ENCODE measurements at places on chromosomes 7 and 10. TPM values are rescaled to one million over a fixed set of nuclear protein-coding genes. Genes with fewer than 3 reads are reported as not detected.

GRCh38 chr10:78222096-78222790, 188.6 kb downstream of the RPS24 start:
- no peak for DNase-seq

DNA sequence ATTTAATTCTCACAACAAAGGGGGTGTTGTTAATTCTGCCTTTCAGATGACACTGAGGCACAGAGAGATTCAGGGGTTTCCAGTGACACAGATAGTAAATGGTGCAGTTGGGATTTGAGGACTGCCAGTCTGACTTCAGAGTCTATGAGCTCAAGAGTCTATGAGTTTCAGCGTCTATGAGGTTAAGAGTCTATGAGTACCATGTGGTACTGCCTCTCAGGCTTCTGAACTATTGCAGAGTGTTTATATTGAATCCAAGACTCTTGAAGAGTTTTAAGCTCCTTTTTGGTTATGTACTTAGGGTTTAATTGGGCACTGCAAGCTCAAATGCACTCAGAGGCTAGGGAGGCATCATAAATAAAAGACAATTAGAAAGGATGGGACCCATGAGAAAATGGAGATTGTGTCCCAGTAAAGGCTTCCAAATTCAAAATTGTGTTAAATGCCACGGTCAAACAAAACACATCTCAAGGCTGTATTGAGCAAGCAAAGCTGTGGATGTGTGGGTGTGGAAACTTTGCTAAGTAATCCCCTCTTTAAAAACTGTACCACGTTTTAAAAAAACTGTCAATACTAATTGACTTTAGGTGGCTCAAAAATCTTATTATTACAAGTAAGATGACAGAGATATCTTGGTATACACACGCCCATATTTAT, 123.9 kb upstream of the FAM171A1 start:
- DNase-seq, result no peak

DNA sequence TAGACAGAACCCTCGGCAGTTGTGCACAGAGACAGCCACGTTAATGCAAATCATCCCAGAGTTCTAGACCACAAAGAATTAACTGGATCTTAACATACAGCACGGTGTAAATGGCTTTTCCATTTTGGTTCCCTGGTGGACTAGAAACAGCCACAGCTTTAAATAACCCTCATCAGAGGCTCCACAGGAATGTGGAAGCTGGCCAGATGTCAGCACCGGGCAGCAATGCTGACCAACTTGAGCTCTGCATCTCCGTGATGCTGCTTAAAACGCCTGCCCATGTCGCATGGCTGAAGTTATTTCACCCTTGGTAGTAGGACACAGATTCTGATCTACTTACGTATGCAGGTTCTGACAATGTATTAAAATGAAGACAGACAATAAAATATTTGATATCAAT, 24.5 kb downstream of the RSU1 start:
- no peak for DNase-seq

- DNase-seq, result no peak
Measured at GRCh38 chr10:48235501-48235900, 39.0 kb downstream of the FRMPD2 start.

DNA sequence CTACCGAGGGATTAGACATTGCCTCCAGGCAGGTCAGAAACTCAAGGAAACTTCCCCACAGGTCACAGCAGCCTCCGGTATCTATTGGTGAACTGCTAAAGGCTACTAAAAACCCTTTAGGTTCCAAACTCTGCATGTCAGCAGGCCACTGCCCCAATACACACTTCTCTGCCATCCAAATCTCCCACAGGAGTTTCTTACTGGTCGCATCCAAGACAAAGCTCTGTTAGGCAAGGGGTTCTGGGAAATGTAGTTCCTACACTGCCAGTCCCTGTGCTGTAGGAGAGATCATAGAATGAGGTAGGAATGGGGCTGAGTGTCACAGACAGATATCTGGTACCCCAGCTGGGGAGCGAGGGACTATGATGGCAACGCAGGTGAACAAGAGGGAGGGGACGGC, 757.0 kb upstream of the C7orf33 start:
- no peak for DNase-seq

GRCh38 chr10:61120805-61121204, 176.8 kb upstream of the RHOBTB1 start:
- no peak for DNase-seq

GRCh38 chr10:47370015-47370767, 13.9 kb downstream of the ZNF488 start:
- no peak for DNase-seq

DNA sequence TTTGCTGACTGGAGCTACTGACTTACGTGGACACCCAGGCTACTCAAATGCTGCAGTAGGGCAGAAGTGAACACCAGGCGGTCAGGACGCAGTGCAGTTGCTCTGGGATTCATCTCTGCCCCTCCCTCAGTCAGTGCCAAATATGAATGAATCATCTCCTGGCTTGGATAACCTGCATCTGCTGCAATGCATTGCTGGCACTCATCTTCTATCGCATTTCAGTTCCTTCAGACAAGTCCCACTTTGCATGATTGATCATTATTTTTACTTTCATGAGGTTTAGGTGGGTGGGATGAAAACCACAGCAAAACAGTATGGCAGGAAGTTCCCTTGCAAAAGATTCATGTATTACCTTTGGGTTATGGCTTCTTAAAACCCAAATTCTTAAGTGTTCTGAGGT, 224.6 kb upstream of the NRP1 start:
- peak; percentile 75 for DNase-seq

DNA sequence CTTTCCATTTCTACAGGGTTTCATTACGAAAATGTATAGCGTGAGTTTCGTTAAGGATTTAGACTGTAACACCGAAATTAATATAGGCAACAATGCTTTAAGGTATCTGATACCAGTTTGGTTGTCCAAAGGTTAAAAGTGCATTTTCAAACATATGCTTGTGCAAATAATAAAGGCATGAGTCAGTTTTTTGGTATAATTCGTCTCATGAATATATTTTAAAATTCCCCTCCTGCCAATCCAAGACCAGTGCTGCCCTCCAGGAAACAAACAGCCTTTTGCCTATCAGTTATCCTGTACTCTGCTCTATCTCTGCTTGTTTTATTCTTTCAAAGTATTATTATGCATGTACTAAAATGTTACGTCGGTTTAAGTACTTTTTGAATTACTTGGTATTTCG, 2.0 kb downstream of the LCOR start:
- DNase-seq, result no peak

GRCh38 chr10:89164080-89164479, 43.0 kb downstream of the CH25H start:
- no peak for DNase-seq

- no peak for DNase-seq
Measured at GRCh38 chr7:74283858-74284447, 5.3 kb upstream of the CLIP2 start.

DNA sequence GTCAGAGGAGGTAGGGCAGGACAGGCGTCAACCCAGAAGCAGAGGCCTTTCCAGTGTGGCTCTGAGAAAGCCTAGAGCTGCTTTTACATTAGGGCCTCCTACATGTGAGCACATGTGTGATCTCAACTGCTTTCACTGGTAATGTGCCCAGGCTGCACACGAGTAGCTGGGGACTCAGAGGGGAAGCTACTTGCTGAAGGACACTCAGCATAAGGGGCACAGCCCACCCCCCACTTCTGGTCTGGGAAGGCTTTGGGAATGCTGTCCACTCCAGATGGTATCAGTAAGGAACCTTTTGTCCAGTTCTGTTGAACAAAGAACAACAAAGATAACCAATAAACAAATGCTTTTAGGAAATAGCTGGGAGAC, 18.9 kb downstream of the PRF1 start:
- DNase-seq, result no peak

GRCh38 chr10:104077247-104077646, 8.4 kb downstream of the COL17A1 start:
- DNase-seq, result no peak

DNA sequence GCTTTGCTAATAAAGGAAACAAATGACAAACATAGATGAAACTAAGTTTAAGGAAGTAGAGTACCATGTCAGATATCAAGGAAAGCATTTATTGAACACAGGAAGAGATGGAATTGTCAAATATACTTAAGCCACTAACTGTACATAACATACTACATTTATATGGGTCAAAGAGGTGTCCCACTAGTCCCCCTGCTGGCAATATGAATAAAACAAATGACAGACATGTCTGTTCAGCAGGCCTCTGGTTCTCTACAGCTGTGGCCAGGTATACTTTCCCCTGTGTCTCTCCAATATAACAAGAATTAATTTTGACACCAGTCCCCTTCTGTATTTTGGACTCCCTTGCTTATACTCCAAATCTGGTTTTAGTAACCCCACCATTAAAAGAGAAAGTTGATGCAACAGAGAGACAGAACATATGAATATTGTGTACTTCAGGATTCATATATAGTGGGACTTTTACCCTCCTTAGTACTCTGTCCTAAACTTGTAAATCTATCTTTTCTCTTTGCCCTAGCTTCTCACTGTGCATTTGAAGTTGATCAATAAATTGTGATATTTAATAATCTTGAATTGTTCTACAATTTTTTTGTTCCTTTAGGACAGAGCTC, 42.9 kb downstream of the CD36 start:
- DNase-seq, result peak; percentile 21

- no peak for DNase-seq
Measured at GRCh38 chr7:76386691-76387260, 22.7 kb downstream of the SSC4D start.

DNA sequence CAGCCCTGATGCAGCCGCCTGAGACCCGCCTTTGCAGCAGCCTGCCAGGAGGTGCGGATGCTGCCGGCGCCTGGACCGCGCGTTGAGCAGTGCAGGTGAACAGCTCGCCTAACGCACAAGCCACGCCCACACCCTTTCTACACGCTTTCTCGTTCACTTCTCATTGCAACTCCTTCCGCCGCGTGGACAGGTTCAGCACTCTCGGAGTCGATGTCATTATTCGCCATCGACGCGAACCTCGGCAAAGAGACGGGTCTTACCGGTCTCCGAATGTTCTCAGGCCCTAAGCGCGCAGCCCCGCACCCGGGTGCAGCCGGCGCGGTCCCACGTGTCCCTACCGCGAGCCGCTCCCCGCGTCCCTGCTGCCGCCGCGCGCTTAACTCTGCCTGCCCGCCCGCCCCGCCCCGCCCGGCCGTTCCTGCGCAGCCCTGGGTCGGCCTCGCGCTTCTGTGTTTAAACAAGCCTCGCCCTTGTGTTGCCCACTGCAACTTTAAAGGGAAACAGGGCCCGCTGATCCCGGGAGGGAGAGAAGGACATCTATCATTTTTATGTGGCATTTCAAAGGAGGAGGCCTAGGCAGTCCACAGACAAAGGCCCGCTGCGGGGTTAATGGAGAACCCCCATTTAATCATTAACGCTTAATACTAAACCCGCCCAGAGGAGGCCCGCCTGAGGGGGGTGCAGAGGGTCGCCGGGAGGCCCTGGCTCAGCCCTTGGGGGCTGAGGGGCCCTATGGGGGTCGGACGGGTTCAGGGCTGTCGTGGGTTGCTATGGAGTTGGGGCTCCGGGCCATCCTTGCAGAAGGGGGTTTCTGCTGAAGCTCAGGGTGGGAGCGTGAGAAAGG, 128.5 kb downstream of the WDR11 start:
- DNase-seq, result peak; percentile 35

- no peak for DNase-seq
Measured at GRCh38 chr7:44980393-44981034, 1.7 kb upstream of the MYO1G start.

DNA sequence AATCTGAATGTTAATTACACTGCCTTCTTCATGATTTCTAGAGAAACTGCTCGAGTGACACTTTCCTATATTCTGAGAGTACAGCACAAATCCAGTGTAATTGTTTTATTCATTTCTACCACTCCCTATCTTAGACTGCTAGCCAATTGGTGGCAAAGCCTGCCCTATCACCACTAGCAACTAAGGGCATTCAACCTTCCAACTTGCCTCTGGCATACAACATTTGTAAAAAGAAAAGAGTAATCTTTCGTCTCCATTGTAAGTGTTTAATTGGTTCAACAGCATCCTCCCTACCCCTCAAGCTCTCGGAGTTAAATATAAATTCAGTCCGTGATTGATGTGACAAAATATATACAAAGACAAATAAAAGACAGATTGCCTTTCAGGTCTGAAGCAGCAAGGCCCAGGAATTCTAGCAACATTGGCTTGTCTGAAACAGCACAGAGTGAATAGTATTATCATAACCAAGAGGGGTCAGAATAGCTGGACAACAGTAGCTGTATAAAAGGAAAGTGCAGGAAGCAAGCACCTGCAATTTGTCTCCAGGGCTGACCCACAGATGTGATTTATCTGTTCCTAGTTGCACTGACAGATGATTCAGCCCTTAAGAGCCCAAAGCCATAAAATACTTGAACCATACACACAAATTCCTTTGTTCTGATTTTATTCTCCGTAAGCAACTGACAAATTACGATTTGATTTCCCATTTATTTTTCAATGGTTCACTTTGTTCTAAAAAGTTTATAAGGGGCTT, 47.6 kb upstream of the ANKRD1 start:
- peak; percentile 68 for DNase-seq

- DNase-seq, result peak; percentile 27
Measured at GRCh38 chr10:55631071-55631654, 729.9 kb downstream of the ZWINT start.

DNA sequence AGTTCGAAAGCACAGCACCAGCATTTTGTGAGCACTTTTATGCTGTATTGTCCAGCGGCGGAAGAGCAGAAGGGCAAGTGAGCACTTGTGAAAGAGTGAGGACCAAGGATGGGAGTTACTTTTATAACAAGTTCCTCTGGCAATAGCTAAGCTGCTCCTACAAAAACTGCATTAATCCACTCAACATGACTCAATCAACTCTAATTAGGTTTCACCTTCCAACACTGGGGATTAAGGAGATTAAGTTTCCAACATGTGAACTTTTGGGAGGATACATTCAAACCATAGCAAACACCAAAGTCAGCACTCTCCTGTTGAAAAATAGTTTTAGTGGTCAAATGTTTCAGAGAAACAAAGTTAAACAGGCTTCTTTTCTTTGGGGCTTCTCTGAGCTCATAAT, 844.5 kb downstream of the REEP3 start:
- no peak for DNase-seq

GRCh38 chr10:62058896-62059216, 157.4 kb downstream of the ARID5B start:
- DNase-seq, result no peak

TMEM139 gene
- total RNA-seq, result 23.6 TPM

TFR2 gene
- 0.17 TPM for total RNA-seq

AS3MT gene
- 4.2 TPM for total RNA-seq

ABCB1 gene
- total RNA-seq, result not detected

PBLD gene
- 6.7 TPM for total RNA-seq

MMRN2 gene
- 8.5 TPM for total RNA-seq

GIMAP1 gene
- not detected for total RNA-seq

FBXO24 gene
- total RNA-seq, result 0.17 TPM

FKBP9 gene
- total RNA-seq, result 301 TPM

GDF2 gene
- total RNA-seq, result not detected

ECHDC3 gene
- 6.9 TPM for total RNA-seq

PSD gene
- 0.56 TPM for total RNA-seq

FEZF1 gene
- total RNA-seq, result not detected
